Vagina (tissue), 2 donors: ENCODE measurements at places on chromosomes 11 and 22. TPM values are rescaled to one million over a fixed set of nuclear protein-coding genes. Genes with fewer than 3 reads are reported as not detected.

DNA sequence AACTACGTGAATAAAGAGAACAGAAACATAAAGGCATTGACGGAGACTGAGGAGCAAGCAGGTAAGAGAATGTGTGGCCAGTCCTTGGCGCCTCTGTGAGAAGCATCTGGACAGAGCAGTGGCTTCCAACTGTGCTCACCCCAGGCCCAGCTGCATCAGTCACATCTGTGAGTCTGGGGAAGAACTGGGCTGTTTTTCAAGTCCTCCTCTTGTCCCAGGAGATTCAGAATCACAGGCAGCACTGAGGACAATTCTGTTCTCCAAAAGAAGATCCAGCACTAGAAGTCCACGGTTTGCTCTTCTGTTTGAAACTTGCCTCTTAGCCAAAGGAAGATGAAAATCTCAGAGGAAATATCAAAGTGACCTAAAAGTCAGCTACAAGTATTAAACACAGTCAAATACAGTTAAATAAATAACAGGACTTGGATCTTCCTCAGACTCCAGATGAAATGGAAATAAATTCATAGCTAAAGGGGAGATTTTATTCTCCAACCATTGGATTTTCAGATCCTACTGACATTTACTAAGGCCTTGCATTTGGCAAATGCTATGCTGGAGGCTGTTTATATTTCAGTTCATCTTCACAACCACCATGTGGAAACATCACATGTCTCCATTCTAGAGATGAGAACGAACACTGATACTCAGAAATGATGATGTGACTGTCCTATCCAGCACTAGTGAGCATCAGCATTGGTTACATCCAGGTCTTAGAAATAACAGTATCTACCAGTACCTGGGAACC, 14.1 kb downstream of the FAM181B start:
- no peak overlapping the region for H3K4me3 ChIP-seq
- H3K36me3 ChIP-seq, result no peaks in the 10 kb centered on the region
- DNase-seq, result no peak
- no peaks in the 10 kb centered on the region for H3K27me3 ChIP-seq
- no peak overlapping the region for H3K27ac ChIP-seq
- no peaks in the 10 kb centered on the region for H3K4me1 ChIP-seq

DNA sequence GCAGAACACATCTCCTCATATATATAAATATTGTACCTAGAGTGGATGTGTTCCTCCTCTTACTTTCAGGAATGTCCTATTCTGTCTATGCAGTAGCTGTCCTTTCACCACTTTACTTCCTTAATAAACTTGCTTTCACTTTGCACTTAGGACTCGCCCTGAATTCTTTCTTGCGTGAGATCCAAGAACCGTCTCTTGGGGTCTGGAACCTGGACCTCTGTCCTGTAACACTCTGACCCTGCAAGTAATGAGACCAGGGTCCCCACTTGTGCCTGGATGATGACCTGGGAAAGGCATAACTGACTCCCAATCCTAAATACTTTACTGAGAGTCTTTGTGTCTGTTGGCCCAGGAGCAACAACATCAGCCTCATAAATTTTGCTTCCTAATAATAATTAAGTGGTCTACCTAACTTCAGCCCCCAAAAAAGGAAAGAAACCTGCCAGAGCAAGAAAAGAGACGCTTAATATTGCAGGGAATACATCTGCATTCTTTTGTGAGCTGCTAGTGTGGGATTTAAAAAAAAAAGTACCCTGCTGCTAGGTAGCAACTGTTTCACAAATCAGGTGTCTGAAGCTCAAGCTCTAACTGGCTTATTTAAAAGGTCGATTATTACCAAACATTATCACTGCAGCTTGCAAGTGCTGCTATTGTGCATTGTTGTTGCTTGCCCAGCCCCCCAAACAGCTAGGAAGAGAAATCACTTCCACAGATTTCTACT, 69.3 kb downstream of the FAM168A start:
- peaks cover 12% of the 10 kb centered on the region for H3K4me1 ChIP-seq
- no peaks in the 10 kb centered on the region for H3K36me3 ChIP-seq
- peak overlapping the region; percentile 23 for H3K4me3 ChIP-seq

Gene SLCO2B1
- total RNA-seq, result 55.5 TPM

Gene HTR3B
- not detected for total RNA-seq

DNA sequence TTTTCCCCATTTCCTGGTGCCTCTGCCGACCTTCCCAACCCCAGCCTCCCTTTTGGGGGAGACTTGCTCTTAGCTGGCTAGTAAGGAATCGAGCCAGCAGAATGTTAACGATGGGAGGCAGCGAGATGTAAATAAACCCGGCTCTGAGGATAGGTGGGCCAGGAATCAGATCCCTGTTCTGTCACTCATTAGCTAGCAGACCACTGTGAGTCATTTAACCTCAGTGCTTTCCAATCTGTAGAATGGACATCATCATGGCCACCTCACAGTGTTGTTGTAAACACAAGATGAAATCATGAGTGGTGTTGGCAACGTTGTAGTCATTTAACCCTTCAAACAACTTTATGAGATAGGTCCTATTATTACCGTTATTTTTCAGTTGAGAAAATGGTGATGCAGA, 208.6 kb downstream of the KIRREL3 start:
- no peaks in the 10 kb centered on the region for H3K27me3 ChIP-seq
- no peak overlapping the region for H3K4me3 ChIP-seq
- DNase-seq, result no peak
- no peaks in the 10 kb centered on the region for H3K36me3 ChIP-seq

Gene IRAG1
- total RNA-seq, result 18.2 TPM

DNA sequence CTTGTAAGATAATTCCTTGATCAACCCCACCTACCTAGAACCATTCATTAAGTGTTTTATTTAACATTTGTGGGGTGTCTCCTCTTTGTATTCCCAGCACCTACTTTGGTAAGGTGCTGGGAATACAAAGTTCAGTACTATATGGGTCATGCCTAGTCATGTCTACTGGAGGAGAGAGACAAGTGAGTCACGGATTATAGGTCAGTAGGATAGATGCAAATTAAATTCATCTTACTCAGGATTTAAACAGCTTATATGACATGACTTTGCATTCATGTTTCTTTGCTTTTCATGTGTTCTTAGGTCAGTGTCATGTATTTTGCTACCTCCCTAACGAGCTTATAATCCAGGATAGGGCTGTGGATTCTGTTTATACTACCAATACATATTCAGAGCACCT, 3.4 kb upstream of the FADS1 start:
- no peak for DNase-seq
- peaks cover 12% of the 10 kb centered on the region for H3K4me1 ChIP-seq
- no peaks in the 10 kb centered on the region for H3K27me3 ChIP-seq

- no peak overlapping the region for H3K4me3 ChIP-seq
- H3K27ac ChIP-seq, result no peak overlapping the region
- H3K36me3 ChIP-seq, result no peaks in the 10 kb centered on the region
- H3K27me3 ChIP-seq, result no peaks in the 10 kb centered on the region
These were observed 135.6 kb downstream of the CSNK2A3 start for GRCh38 chr11:11217289-11217928.

DNA sequence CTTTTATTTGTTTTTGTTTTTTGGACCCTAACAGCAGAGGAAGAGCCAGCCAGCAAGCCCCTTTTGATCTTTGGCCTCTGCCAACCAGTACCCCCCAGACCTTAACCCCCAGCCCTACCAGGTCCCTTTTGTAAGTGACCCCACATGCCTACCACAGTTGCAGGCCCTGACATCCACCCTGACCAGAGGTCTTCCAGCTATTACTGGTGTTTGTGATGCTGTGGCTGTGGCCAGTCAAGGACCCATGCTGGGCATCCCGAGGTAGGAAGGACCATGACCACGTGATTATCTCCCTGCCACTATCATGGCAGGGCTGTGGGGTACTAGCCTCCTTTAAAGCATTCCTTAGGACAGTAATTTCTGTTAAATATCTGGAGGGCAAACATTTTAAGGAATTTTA, 9.0 kb downstream of the MED15 start:
- no peaks in the 10 kb centered on the region for H3K36me3 ChIP-seq
- H3K4me3 ChIP-seq, result no peak overlapping the region
- peaks cover 69% of the 10 kb centered on the region for H3K4me1 ChIP-seq
- DNase-seq, result no peak

Gene CYP2D6
- total RNA-seq, result 1.7 TPM

DNA sequence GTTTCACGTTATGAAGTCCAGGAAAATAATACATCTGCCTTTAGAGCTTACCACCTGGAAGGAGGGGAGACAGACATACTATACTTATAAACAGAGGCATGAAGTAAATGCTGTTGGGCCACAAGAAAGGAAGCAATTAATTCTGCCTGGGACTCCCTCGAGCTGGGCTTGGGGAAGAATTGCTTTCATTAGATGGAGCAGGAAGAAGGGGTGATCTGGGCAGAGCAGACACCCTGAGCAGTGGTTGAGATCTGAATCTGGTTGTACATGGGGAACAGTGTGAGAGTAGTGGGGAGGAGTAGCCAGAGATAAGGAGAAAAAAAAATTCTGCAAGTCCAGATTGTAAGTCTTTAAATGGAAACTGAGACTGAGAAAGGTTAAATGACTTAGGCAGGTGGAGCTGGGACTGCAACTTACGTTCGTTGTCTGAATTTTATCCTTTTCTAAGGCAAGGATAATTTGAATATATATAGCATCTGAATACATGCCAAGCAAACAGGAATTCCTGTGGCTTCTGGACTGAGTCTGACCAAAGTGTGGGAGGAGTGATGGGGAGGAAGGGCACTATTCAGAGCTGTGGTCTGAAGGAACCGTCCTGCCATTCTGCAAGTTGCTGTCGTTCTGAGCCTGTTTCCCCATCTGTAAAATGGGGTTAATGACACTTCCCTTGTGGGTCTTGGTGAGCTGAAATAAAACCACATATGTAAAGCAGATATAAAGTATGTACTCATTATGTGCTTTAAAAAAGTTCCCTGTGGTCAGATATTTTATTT, 7.9 kb downstream of the NCAM1 start:
- no peaks in the 10 kb centered on the region for H3K4me1 ChIP-seq
- DNase-seq, result no peak
- H3K36me3 ChIP-seq, result no peaks in the 10 kb centered on the region
- H3K27me3 ChIP-seq, result no peaks in the 10 kb centered on the region

DNA sequence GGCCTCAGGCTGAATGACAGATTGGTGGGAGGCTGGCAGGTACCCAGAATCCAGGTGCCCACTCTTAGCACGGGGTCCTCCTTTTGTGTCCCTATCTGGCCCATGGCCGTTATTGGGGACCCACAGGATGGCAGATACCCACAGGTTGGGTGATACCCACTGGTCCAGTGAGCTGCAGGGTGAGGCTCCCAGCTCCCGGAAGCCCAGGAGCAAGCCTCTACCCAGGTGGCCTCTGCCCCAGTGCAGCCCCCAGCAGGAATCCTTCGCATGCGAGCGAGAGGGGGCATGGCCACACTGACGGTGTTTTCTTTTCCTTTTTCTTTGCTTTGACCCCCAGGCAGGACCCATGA, 116.1 kb downstream of the PHF21B start:
- no peak overlapping the region for H3K27ac ChIP-seq
- H3K36me3 ChIP-seq, result no peaks in the 10 kb centered on the region
- DNase-seq, result no peak
- H3K27me3 ChIP-seq, result no peaks in the 10 kb centered on the region

DNA sequence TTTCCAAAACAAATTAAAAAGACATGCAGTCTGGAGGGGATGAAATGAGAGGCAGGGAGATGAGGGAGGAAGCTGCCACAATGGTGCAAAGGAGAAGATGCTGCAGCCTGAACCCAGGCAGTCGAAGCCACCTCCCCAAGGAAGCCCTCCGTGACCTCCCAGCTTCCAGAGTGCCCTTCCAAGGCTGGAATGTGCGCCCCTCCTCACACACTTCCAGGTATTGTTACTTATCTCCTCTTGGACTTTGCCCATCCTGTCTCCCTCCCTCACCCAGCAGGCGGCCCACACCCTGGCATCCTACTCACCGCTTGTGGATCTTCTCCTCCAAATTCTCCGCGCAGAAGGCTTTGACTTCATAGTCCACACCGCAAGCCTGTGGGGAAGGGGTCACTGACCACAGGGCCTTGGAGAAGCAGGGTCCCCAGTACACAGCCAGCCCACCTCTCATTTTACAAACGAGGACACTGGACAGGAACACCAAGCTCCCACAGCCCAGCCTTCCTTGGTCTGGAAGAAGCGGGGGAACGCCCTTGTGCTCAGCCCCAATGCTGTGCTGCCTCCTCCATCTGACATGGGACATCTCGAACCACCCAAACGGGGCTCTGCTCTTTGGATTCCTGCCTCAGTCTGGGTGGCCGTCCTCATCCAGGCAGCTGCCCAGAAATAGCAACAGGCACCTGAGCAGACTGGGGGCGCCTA, 40.3 kb downstream of the TPBGL start:
- no peaks in the 10 kb centered on the region for H3K27me3 ChIP-seq
- H3K4me3 ChIP-seq, result no peak overlapping the region
- DNase-seq, result no peak
- peaks cover 34% of the 10 kb centered on the region for H3K36me3 ChIP-seq
- no peaks in the 10 kb centered on the region for H3K4me1 ChIP-seq

- peaks cover 19% of the 10 kb centered on the region for H3K4me1 ChIP-seq
- H3K4me3 ChIP-seq, result no peak overlapping the region
- H3K36me3 ChIP-seq, result no peaks in the 10 kb centered on the region
- no peaks in the 10 kb centered on the region for H3K27me3 ChIP-seq
These were observed 73.5 kb downstream of the RNF169 start for GRCh38 chr11:74822170-74822569.

Gene CCDC87
- total RNA-seq, result 0.74 TPM

GRCh38 chr11:116993599-116993998, 104.6 kb downstream of the SIK3 start:
- no peak for DNase-seq
- H3K36me3 ChIP-seq, result no peaks in the 10 kb centered on the region
- no peak overlapping the region for H3K4me3 ChIP-seq
- H3K27ac ChIP-seq, result no peak overlapping the region

DNA sequence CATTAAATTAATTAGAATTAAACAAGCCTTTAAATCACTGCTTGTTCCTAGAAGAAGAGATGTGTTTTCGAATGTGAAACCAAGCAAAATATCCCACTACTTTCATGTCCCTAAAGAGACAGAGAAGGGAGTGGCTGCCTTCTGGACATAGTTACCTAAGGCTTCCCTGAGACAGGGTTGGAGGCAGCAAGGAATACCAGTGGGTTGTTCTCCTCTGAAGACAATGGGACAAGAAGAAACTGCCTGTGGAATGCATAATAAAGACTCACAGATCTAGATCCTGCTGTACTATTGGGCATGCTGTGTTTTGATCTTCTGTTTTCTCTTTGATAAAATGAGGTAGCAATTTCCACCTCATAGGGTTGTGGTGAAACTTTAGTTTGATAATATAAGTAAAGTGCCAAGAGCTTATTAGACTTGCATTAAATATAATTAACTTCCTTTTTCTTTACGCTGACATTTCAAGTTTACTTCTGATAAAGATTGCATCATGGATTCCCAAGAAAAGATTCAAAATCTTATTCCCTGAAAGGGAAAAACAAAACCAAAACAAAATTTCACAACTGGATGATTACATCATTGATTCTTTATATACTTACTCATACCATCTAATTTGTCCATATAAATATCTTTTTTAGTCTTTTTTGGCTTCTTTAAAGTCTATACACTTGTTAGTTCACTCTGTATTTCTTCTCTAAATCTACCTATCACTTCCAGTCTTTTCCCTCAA, 621.3 kb downstream of the ETS1 start:
- H3K4me3 ChIP-seq, result no peak overlapping the region
- DNase-seq, result no peak
- H3K36me3 ChIP-seq, result no peaks in the 10 kb centered on the region
- H3K4me1 ChIP-seq, result no peaks in the 10 kb centered on the region
- H3K27ac ChIP-seq, result no peak overlapping the region

Gene UCP3
- 1.2 TPM for total RNA-seq

GRCh38 chr11:92302770-92303169, 78.2 kb downstream of the FAT3 start:
- H3K36me3 ChIP-seq, result no peaks in the 10 kb centered on the region
- H3K4me3 ChIP-seq, result no peak overlapping the region
- H3K27ac ChIP-seq, result no peak overlapping the region
